ENCODE measurements at places on chromosomes 13 and 19.

GRCh38 chr13:59121507-59121906 is 1042.2 kb downstream of the DIAPH3 start:
- DNase-seq = no peak

- no peak for DNase-seq
Measured at GRCh38 chr13:100534911-100535310, 53.7 kb downstream of the GGACT start.

GRCh38 chr19:55376241-55376933 is at the start of gene TMEM190:
TSS of gene TMEM190 (plus strand) at chr19:55376826. CDS start at chr19:55376854, 28 bp downstream.
- no peak for DNase-seq

GRCh38 chr13:21074546-21074945 is 13.2 kb upstream of the LATS2 start:
- no peak for DNase-seq

GRCh38 chr19:48900477-48901406 is 630 bp downstream of the NUCB1 start:
- DNase-seq = peak; percentile 57

DNA sequence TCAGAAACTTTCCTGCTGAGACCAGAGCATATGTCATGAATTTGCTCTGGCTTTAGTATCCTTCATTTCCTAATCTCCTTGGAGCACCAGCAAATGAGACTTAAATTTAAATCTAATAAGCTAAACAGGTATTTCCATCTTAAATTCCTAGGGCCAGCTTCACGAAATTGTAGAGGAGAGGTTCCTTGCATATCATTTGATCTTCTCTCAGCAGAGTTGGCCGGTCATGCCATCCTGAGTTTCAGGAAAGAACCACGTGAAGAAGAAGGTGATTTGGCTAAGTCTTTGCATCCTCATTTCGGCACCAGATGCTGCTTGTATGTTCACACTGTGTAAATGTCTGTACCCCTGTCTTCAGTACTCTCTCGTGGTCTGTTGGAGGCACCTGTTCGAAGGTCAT is 370.4 kb upstream of the NBEA start:
- DNase-seq = no peak

DNA sequence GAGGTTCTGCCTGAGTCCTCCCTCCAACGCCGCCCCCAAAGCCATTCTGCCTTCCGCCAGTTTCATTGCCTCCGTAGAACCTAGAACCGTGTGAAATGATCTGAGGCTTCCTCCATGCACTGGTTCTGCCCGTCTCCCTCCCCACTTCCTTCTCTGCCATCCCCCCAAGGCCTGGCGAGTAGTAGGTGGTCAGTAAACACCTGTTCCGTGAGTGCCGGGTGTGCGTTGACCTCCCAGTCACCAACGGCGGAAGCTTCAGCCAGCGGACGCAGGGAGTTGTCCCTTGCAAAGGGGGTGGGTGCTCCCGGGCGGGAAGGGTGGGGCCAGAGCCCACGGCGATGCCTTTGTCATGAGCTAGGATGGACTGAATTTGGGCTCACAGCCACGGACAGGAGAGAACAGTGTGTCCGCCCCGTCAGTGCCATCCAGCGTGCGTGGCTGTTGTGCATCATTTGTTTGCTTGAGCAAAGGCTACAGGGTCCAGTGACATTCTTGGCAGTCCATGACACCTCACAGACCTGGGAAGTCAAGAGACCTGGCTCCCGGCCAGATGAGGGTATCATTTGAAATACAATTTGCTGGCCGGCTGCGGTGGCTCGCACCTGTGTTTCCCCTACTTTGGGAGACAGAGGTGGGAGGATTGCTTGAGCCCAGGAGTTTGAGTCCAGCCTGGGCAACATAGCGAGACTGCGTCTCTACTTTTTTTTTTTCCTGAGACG is 43.1 kb downstream of the NFIC start:
- DNase-seq = no peak

DNA sequence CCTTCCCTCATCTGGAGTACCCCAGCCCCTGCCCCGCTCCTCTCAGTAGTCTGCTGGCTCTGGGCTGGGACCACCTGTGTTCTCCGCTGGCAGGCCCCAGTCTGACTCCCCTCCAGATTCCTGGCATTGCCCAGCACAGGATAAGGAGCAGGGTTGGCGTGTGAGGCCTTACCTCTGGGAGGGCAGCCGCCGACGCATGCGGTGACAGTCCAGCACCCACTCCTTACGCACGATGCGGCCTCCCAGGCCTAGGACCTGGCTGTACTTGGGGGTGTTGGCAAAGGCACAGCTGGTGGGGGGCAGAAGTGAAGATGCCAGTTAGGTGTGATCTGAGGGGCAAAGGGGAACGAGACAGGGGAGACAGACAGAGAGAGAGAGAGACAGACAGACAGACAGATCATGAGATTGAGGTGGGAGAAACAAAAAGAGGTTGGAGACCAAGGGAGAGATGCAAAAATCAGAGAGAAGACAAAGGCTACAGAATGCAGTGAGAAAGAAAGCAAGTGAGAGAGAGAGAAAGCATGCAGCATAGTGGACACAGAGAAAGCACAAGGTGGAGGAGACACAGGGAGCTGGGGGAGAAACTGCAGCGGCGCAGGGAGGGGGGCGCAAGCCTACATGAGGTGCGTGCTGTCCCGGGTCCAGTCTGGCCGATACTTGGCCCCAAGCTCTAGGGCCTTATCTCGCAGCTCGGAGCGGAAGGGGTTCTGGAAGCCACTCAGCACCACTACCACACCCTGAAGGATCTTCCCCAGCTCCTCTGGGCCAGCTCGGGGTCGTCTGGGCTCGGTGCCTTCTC is 18.6 kb downstream of the ZNF575 start:
- no peak for DNase-seq

GRCh38 chr13:99526549-99526948 is 25.3 kb downstream of the TM9SF2 start:
- DNase-seq = no peak

GRCh38 chr13:23580684-23581060 is 10.5 kb downstream of the TNFRSF19 start:
- DNase-seq = no peak

DNA sequence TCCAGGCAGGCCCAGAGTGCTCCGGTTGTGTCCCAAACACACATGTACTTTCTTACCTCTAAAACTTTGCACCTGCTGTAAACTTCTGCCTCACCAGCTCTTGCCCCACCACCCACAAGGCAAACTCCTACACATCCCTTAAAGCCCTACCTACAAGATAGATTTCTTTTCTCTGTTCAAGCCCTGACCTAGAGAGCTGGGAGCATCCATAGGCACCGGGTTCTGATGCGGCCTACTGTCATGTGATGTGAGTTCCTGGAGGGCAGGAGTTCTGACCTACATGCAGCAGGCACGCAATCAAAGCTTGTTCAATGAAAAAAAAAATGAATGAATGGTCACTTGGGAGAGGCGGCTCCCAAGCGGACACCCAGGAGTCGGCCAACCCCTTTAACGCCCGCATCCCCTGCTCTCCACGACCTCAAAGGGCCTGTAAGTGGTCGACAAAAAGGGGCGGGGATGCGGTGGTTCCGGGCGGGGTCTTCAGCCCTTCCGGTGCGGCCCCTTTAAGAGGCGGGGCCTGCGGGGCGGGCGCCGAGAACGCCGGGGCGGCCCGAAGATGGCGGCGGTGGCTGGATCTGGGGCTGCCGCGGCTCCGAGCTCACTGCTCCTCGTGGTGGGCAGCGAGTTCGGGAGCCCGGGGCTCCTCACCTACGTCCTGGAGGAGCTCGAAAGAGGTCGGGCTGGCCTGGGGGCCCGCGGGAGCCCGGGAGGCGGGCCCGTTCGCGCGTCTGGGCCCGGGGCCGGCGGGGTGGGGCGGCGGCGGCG is at the start of gene MAP1S:
TSS of gene MAP1S (plus strand) at position 534 of the 765 bp plus-strand sequence. CDS start at position 557, 23 bp downstream.
- DNase-seq = peak; percentile 57

DNA sequence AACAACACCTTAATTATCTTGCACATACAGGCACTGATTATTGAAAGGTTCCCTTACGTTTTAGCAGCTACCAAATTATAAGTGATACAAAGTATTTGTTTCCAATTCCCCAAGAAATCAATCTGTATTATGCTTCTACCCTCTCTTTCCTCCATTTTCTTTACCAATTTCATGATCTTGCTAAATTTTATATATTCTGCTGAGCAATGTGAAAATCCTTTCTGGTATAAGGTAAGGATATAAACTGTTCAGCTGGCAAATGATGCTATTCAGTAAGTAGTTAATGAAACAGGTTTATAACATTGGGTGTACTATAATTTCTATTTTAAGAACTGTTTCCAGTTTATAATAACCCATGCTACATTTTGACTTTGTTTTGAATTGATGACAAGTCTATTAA is 985 bp upstream of the EEF1AKMT1 start:
- DNase-seq = no peak

- DNase-seq = no peak
Measured at GRCh38 chr13:113203507-113204377, 4.7 kb downstream of the PCID2 start.

- peak; percentile 43 for DNase-seq
Measured at GRCh38 chr19:3224346-3225168, at the start of gene CELF5. TSS of gene CELF5 (plus strand) at chr19:3224661. CDS start at chr19:3224740, 79 bp downstream.

GRCh38 chr19:40717880-40718773 is 1.2 kb downstream of the ITPKC start:
- DNase-seq = peak; percentile 27

- peak; percentile 77 for DNase-seq
Measured at GRCh38 chr19:13633109-13633508, 126.8 kb upstream of the CACNA1A start.

- peak; percentile 43 for DNase-seq
Measured at GRCh38 chr13:110841846-110842245, 73.0 kb downstream of the ANKRD10 start.

DNA sequence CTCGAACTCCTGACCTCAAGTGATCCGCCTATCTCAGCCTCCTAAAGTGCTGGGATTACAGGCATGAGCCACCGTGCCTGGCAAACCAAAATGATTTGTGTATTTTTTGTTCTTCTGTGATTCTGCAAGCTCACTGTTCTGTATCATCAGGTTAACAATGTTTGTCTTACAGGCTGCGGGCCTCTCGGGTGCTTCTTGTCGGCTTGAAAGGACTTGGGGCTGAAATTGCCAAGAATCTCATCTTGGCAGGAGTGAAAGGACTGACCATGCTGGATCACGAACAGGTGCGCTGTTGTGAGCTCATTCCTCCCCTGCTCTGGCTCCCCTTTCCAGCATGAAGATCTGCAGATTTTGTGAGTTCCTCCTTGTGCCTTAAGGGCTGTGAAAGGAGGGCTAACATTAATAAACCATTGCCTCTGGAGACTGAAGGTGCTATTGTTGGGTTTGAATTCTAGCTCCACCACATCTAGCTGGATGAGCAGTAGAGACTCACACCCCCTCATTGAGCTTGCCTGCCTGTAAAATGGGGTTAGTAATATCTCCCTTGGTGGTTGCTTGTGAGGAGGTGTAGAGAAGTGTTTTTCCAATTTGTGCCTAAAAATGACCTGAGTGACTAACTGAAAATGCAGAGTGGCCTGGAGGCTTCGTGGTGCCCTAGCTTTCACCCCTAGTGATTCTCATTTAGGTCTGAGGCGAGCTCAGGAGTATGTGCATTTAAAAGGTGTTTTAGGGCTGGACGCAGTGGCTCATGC is 12.9 kb downstream of the SAE1 start:
- DNase-seq = no peak

DNA sequence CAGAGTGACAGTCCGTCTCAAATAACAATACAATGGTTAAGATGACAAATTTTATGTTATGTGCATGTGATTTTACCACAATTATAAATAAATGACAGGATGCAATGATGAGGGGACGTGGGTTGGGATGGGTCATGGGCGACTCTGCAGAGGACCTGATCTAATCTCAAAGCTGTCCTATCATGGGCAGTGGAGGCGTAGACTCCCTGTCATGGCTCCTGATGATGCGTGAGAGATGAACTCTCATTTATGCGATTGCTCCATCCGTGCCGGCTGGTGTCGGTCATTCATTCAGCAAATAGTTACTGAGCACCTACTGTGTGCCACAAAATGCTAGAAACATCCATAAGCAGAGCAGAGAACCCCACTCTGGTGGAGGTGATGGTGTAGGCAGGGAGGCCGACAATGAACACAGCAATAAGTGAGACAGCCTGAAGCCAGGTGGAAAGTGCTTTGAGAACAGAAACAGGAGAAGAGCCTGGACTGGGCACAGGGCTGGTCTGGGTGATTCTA is 1.7 kb upstream of the REXO1 start:
- DNase-seq = no peak

GRCh38 chr19:16429066-16429758 is 42.6 kb downstream of the EPS15L1 start:
- DNase-seq = no peak
